ENCODE measurements at places on chromosomes 6 and 20.
A peak's percentile ranks its signal among the peaks of the same experiment; 100 is the strongest.

DNA sequence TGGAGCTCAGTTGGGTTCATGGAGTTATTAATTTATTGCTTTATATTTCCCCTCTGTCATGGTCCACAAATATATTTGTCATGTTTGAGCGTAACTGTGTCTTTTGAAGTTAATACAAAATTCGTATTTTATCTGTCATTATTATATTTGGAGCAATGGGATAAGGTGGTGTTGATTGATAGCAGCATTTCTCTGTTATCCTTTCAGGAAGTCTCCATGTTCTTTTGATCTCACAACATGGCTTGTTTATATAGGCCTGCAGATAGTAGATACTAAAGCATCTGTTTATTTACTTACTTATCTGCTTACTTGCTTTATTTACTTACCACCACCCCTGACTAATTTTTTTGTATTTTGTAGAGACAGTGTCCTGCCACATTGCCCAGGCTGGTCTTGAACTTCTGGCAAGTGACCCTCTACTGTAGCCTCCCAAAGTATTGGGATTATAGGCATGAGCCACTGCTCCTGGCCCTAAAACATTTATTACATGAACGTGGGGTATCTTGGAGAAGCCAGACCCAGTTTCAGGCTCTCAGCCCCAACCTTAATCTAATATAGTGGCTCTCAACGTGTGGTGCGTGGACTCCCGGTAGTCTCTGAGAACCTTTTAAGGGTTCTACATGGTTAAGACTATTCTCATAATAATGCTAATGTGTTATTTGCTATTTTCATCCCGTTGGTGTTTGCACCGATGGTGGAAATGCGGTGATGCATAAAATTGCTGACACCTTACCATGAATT lies 104.2 kb downstream of the NCOA3 start:
- DNase-seq = no peak

DNA sequence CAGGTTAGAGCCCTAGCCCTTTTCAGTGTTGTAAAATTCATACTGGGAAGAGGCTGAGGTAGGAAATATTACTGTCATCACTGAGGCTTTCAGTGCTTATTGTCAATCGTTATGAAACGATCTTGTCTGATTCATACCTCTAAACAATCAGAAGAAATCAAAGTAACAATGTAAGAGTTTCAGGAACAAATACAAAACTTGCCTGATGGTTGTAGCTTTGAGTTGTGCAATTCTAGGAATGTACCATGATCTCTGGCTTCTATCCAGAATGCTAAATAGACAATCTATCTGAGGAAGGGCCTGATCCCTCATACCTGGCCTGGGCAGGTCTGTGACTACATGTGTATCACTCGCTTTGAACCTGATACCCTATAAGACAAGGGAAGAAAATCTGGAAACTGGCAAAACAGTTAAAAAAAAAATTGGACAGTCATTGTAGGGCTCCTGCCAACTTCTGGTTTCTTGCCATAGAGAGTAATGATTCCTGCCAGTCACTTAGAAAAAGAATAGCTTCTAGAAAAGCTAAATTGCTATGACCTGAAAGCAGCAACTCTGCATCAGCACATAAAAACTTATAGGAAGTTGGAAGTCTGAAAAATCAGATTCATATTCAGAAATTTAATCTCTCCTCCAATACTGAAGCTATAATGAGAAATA lies 234.7 kb downstream of the BTBD9 start:
- no peak for DNase-seq

DNA sequence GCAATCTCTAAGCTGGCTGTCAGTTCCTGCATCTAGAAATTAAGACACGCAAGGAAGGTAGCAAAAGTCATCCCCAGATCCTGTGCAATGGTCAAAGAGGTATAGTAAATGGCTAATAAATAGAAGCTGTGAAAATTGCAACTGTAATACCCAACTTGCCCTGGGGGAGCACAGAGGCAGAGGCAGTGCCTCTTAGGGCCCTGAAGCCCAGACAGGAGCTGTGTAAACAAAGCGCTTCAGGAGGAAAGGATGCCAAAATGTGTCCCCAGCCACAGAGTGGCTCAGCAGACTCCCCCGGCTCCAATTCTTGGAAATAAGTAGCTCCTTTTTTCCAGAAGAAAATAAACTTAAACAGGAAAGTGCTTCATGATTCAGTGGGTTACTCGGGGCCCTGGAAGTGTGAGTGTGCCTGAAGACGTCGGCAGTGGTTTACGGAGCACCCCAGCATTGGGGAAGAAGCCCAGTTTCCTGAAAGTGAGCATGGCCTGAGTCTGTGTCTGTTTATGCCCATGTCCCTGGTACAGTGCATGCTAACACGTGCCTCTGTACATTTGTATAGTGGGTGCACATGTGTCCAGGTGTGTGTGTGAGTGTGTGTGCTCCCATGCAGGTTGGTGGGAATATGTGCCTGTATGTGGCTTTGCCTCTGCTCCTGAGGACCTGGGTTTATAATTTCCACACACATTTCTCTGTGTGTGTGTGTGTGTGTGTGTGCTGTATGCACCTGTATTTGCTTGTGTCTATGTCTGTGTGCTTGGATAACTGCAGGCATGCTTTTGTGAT lies 246.7 kb downstream of the MAFB start:
- DNase-seq = no peak

GRCh38 chr6:29489286-29489685 lies 1.5 kb upstream of the MAS1L start:
- DNase-seq = no peak

DNA sequence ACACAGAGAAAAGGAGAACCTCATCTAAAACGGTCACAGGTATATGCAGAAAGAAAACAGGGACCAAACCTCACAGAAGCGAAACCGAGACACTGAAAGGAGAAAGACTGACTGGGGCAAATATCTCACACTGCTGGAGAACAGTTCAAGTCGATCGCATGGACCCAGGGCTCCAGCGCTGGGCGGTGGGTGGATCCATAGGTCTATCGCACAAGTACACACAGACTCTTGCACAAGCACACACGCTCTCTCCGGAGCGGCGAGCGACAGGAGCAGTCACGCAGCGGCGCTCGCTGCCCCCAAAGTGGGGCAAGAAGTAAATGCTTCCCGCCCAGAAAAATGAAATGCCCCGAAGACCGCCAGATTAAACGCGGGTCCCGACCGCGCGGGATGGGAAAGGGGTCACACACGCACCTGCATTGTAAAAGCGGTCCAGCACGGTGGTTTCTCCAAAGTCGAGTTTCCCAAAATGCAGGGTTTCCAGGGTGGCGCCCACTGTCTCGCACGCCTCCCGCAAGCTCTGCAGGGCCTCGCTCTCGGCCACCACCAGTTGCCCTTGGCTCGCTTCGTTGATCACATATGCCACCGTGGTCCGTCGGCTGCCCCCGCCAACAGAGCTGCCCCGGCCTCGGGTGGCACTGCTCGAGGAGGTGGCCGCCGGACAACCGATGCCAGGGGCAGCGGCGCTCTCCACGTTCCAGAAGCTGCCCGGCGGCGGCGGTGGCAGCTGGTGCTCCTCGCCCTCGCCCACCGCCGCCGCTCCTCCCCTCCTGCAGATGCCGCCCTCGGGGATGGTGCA lies 782 bp downstream of the MAP3K5 start:
- peak; percentile 54 for DNase-seq

DNA sequence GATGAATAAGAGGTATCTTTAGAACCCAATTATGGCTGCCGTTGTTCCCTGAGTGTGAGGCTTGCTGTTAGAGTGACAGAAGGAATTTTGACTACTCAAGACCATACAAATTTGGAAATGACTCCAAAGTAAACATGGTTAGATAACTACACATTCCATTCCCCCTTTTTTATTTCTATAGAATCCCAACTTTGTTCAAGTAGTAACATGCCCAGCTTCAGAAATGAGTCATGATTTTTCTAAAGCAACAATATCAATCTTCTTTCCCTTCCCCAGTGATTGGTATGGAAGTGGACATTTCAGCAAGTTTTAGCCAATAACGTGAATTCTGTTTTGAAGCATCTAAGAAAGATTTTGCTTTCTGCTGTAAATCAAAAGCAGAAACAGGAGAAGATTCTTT lies 37.8 kb downstream of the HCRTR2 start:
- no peak for DNase-seq

DNA sequence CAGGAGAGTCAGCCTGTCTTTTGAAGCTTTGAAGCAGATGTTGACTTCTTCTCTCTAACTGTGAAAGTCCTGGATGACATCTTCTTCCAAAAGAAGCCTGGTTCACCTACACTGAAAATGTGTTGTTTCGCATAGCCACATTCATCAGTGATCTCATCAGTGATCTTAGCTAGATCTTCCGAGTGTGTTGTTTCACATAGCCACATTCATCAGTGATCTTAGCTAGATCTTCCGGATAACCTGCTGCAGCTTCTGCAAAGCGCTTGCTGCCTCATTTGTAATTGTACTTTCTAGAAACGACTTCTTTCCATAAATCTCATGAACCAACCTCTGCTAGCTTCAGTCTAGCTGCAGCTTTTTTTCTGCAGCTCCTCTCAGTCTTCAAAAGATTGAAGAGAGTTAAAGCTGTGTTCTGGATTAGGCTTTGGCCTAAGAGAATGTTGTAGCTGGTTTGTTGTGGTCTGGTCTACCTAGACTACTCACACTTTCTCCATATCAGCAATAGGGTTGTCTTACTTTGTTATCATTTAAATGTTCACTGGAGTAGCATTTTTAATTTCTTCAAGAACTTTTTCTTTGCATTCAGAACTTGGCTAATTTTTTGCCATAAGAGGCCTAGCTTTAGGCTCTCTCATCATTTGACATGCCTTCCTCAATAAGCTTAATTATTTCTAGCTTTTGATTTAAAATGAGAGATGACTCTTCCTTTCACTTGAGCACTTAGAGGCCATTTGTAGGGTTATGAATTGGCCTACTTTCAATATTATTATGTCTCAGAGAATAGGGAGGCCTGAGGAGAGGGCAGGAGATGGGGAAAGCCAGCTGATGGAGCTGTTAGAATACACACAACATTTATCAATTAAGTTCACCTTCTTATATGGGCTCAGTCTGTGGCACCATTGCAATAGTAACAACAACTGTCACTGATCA lies 48.7 kb upstream of the EXOC2 start:
- no peak for DNase-seq

DNA sequence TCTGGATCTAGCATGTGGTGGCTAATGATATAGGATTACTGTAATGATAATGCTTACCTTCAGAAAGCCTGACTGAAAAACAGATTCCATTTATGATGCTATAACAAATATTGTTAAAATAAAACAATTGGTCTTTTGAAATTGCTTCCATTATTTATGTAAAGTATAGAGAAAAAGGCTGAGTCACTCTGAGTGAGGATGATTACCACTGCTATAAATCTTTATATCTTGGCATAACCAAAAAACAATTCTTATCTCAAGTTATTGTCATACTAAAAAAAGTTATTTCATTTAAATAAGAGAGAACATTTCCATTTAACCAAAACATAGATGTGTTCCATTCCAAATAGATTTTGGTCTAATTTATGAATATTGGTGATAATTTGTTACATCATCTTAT lies 53.0 kb upstream of the DST start:
- no peak for DNase-seq

DNA sequence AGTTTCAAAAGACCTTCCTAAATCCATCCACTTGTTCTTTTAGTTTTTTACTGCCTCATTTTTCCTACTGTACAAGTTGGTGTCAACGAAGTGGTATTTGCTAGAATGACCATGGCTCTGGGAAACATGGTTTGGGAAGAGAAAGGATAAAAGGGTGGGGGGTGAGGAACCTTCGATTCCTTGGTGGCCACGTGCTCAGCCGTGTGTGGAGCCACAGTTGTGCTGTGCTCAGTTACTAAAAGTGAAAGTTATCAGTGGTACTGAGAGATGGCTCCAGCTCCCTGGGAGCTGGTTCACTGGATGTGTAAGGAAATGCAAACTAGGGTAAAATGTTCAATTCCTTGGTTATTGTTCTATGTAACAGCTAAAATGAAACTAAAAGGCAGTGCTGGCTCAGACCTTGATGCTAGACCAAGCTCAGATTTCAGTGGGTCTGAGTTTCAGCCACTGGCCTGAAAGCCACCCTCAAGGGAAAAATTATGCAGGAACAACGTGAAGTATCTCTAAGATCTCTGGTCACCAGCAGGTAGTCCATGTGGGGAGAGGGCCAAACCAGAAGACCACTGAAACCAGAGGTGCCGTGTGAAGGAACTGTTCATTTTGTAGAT lies 7.4 kb upstream of the SLC22A2 start:
- DNase-seq = no peak

GRCh38 chr6:124964764-124965105 lies 2.5 kb downstream of the RNF217 start:
- DNase-seq = no peak

DNA sequence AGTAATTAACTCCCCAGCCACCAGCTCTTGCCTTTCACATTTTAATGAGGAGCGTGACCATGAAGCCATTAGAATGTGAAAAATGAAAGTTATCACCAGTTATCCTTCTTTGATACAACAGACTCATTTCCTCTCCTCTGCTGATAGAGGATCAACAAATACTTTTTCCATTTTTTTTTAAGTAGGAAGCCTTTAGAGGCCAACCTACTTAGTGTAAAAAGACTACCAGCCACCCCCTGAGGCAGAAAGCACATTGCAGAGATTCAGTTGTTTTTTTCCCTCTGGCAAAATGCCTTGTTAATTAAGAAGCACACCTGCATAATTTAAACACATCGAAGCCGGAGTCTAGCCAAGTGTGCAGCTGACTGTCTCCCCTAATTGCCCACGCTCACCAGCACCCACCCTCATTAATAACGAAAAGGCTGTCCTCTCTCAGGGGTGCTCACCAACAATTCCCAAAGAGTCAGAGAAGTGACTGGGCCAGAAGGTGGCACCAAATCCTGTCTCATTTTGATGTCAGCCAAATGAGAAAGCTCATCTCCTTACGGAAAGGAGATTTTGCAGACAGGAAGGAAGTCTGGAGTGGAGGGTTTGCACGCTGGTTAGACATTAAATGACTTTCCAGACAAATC lies 60.9 kb upstream of the MC3R start:
- DNase-seq = no peak

DNA sequence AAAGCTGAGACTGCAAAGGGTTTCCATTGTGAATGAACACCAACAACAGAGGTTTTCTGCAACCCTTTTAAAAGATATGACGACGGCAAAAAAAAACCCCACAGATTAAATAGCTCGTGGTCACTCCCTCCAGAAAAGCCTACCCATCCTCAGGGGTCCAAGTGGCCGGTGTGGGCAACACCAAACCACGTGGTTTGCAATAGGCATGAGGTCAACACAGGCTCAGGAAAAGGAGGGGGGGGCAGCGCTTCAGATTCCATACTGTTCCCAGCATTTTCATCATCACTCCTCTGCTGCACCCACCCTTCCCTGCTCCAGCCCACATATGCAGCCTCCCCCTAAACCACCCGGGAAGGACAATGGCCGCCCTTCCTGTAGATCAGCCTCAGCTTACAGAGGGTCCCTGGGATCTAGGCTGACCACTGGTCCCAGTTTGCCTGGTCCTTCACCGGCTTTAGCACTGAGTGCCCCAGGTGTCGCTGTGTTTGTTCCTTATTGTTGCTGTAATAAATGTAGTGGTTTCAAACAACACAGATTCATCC lies 122.8 kb upstream of the PHACTR3 start:
- DNase-seq = no peak

Measured in GM13977 (cell line).